Natural killer cell treated with Interleukin-12 subunit alpha and Interleukin-12 subunit beta and Interleukin-15 and Interleukin-18, amount 100 ng/mL, for 72 hours (primary cell): ENCODE measurements at places on chromosomes 16 and 17.

DNA sequence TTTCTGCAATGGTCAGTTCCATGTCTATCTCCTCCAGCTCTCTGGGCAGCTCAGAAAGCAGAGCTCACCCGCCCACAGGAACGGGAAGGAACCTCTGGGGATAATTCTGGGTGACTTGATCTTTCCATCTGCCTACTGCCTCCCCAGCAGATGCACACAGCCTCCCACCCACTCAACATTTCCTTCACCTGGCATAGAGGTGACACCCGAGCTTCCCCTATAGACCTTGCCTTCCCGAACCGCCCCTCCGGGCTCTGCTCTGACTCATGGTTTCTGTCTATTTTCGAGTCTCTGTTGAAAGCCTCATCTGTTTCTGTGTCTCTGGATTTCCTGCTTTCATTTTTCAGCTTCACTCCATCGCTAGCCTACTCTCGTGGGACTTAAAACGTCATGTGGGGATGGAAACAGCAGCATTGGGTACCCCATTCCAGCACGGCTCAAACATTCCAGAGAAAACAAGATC lies 11.4 kb downstream of the GGA3 start:
- DNase-seq: no peak

DNA sequence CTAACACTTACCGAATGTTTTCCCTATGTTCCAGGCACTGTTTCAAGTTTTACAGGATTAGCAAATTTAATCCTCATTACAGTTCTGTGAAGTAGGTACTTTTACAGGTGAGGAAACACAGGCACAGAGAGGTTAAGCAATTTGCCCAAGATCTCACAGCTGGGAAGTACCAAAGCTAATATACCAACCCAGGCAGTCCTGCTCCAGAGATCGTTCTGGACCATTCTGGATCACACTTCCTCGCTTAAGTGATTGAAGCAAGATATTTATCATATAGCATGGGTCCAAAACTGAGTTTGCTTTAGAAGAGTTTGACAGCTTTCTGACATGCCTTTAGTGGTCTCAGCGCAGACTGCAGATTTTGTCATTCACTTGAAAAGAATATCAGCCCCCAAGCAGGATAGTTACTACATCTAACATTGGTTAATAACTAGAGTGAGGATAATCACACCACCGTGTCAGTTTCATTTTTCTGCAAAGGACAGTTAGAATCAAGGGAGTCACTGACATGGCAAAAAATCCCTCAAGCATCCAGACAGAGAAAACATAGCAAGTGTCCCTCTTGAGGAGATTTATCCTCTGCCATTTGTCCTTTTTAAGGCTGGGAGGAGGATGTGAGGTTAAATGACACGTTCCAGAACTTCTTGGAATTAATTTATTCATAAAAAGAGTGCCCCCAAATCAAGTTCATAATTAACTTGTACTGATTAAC lies 5.1 kb downstream of the HS3ST3B1 start:
- DNase-seq: no peak

GRCh38 chr17:12667299-12667958 lies 1.7 kb downstream of the MYOCD start:
- DNase-seq: no peak

DNA sequence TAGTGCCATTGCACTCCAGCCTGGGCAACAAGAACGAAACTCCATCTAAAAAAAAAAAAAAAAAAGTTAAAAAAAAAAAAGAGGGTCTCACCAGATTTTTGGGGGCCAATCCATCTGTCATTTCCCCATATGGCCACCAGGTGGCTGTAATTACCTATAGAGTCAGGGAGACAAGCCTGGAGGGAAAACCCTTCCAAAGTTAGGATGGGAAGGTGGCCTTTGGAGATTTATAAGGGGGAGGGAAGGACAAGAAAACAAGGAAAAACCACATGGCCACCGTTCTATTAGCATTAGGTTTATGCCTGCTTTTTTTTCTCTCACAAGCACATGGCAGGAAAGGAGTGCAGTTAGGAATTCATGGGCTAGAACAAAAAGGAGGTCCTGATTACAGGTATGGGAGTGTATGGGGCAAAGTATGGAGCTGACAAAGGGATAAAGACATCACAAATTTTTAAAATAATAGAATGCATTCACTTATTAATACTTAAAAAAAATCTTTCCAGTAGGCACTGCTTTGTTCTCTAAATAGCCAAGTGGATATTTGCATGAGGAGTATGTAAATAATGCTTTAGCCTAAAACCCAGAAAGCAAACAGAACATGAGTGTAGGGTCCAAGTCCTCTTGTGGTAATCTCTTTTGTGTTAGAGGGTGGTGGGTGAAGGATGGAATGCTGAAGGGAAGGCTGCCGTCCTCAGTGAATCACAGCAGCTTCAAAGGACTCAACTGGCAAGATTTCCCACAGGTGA lies 5.1 kb downstream of the CYB5D1 start:
- DNase-seq: peak; percentile 70

- no peak for DNase-seq
Observed at GRCh38 chr17:81419886-81420768, 24.9 kb downstream of the BAHCC1 start.

- no peak for DNase-seq
Observed at GRCh38 chr16:62041401-62041800, 5.2 kb upstream of the CDH8 start.

- no peak for DNase-seq
Observed at GRCh38 chr16:18804540-18804939, 3.2 kb upstream of the ARL6IP1 start.

DNA sequence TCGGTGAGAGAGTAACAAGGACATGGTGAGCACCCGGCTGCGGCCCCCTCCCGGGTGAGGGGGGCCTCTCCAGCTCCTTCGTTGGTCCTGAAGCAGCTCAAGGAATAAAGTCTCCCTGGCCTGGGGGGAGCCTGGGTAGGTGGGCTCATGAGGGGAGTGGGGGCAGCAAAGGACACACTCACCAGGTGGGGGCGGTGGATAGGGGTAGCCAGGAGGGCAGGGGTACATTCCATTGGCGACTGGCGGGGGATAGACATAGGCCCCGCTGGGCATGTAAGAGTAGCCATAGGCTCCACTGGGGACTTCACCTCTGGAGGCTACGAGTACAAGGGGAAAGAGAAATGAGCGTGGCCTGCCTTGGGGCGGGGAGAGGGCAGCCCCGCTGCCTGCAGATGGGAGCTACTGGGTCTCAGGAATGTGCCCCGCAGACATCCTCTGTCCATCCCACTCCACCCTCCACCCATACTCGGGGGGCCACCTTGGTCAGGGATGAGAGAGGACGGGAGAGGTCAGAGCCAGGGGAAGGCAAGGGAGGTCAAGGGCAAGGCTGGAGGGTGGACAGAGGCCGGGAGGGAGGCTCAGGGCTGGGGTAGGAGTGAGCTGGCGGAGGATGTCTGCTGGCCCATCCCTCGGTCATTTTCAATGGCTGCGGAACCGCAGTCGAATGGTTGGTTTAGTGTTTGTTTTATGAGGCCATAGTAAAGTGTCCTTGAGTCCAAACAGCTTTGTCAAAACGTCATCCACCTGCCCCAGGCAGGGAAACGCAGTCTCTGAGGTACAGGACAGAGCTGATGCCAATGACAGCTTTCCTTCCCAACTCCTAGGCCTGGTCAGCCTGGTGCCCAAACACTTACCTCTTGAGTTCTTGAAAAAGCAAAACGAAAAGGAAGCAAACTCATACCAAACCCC lies 3.7 kb upstream of the UNC13D start:
- no peak for DNase-seq

DNA sequence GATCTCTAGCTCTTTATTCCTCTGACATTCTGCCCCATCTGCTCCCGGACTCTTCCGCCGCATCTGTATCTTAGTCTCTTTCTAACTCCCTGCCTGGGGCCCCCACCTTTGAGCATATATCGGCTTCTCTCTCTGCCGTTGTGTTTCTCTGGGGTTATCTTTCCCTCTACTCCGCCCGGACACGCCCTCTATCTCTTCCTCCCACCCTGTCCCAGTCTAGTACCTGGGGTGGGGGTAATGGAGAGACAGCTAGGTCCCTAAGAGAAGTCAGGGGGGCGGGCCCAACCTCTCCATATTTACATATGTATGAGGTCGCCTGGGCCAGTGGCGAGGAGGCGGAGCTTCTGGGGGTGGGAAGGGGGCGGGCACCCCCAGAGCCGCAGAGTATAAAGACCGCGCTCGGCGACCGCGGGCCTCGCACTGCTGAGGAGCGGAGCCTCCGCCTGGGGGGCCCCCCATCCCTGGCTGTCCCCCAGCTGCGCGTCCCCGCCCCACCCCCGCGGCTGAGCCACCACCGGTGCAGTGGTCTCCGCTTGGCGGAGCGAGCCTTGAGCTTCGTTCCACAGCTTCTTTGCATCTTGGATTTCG lies at the start of gene ATP1B2:
TSS of gene ATP1B2 (plus strand) at position 418 of the 588 bp plus-strand sequence. CDS start 593 bp downstream, outside the sequence.
- peak; percentile 66 for DNase-seq

GRCh38 chr16:80742331-80742730 lies 62.1 kb downstream of the CDYL2 start:
- no peak for DNase-seq

- no peak for DNase-seq
Observed at GRCh38 chr17:6249732-6250131, 179.6 kb downstream of the WSCD1 start.

GRCh38 chr16:50692999-50693781 lies at the start of gene NOD2:
NOD2 (plus strand) TSS chr16:50693606; CDS start chr16:50699496, 5,890 bp downstream.
- no peak for DNase-seq

DNA sequence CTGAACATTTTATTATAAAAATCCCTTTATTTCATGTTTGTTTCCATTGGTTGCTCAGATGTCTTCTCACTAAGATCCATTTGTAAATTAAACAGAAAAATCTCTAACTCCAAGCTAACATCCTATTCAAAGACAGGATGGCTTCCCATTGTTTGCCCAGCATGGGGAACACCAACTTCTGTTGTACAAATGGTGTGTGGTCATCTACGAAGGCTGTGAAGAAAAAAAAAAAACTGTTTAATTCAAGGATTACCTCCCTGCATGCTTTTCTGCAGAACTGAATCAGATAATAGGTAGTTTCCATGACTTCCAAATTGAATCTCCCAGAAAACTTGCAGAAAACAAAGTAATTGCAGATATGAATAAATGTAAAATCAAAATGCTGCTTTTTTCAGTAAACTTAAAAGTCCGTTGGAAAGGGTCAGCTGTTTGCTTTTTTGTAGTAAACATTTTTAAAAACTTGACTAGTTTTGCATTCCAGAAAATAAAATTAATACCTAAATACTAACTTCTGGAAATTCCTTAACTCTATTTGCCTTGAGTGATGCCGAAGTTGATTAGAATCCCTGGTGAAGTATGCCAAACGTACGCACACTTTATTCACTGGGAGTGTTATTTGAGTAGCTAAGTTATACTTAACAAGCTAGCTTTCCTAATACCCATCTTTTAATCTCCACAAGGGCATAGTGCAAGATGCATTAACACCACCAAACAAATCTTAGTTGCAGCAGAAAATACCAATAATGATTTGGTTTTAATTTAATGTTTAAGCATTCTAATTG lies 7.7 kb downstream of the SALL1 start:
- DNase-seq: no peak

GRCh38 chr17:72590382-72590781 lies 469.6 kb downstream of the SOX9 start:
- DNase-seq: no peak

- DNase-seq: no peak
Observed at GRCh38 chr16:82043680-82044584, 8.9 kb downstream of the HSD17B2 start.

DNA sequence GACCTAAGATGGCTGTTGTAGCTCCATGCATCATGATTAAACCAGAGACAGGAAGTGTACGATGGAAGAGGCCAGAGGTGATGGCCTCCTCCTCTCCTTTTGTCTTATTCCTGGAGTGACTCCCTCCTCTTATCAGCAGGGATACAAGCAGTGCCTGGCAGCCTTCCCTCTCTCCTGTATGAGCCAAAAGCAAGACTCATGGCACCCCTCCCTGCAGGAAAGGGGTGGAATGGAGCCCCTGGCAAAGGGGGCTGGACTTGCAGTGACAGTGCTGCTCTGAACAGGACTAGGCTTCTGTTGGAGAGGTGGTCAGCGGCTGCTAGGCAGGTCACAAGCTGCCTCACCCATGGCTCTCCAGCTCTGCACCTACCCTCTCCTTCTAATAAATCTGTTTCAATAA lies 8.4 kb downstream of the TXNL4B start:
- no peak for DNase-seq

GRCh38 chr17:55765472-55765871 lies 14.6 kb downstream of the PCTP start:
- no peak for DNase-seq

GRCh38 chr17:72556944-72557826 lies 436.4 kb downstream of the SOX9 start:
- no peak for DNase-seq

DNA sequence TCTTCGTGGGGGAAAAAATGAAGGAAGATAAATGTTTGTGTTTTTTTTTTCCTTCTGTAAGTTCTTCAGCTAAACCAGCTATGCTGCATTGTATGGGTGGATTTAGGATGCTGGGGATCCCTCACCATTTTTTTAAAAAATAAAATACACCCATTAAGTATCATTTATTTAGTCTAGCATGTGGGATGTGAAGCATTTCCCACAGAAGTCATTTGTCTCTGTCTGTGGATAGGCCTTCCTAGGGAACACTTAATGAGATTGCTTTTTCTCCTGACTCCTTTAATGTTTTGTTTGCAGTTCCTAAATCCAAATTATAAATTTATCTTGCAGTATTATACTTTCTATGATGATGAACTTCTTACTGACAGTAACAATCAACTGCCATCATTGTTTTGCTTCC lies 146.7 kb downstream of the PPM1E start:
- DNase-seq: no peak

DNA sequence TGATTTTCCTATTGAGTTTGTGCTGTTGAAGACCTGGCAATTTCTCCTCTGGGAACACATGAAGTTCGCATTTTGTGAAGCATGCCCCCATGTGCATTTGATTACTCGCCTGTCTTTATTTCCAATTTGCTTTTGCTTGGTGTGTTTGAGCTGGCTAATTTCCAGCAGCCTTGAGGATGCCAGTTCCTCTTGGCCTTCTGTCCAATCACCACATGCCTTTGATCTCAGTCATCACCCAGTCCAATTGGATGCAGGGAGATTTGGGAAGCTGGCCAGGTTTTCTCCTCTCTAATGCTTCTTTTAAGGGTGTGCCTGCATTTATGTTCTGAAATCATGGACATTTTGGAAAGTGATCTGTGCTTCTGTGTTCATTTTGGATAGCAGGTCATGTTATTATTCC lies 3.8 kb upstream of the TMEM100 start:
- no peak for DNase-seq

GRCh38 chr16:53836680-53837079 lies 132.7 kb downstream of the FTO start:
- no peak for DNase-seq

GRCh38 chr17:45260204-45260783 lies 1.6 kb downstream of the SPATA32 start:
- DNase-seq: no peak
